ENCODE measurements at places on chromosomes 4 and X.

GRCh38 chrX:42119076-42119475, 195.7 kb upstream of the CASK start:
- no peak for DNase-seq

GRCh38 chrX:40145923-40146261, 48.1 kb upstream of the BCOR start:
- DNase-seq: no peak

DNA sequence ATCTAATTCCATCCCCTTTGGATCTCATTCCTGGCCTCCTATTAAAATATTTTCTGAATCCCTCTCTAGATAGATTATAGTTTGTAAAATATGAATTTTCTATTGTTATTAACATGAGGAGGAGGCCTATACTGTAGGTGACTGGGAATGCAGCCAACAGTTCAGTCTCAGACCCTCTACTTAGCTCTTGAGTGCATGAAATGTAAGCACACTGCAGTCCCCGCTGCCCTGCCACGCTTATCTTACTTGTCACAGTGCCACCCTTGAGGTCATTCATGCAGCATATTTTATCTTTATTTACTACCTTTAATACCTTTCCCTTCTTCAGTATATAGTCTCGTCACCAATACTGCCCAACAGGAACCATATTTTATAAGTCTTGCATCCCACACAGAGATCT, 151.0 kb downstream of the CAMK2D start:
- DNase-seq: no peak

DNA sequence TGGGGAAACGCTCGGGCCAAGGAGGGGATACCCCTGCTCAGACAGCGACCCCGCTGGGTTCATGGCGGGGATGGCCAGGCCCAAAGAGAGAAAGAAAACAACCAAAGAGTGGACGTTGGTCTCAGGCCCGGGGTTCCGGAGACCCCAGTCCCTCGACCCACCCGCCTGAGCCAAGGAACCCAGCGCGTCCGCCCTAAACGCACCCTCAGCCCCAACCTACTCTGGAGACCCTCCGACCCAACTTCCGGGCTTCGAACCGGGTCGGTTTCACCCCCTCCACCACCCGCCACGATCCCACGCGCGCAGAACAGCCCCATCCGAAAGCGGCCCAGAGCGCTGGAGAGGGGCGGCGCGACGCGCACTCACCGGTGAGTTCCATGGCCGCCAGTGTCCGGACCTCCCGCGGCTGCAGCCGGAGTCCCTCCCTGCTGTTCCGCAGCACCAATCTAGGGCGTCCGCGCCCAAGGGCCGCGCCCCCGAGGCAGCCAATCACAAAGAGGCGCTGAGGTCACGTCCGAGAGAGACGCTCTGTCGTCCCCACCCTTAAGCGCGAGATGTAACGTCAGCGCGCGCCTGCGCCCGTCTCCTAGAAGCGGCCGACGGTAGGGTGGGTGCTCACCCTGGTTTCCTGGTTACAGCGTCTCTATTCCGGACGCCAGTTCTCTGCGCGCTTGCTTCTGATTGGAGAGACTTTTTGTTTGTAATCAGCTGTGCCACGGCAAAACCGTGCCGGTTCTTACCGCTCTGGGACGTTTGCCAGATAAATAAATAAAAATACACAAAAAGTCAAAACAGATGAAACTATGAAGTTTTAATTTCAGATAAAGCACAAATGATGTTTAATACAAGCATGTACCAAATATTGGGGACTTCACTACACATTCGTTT, at the start of gene PIGA:
TSS of gene PIGA (minus strand) at position 389 of the 888 bp plus-strand sequence. CDS start 3,593 bp downstream, outside the sequence.
- DNase-seq: peak; percentile 97

GRCh38 chrX:108417257-108417656, 21.0 kb downstream of the COL4A6 start:
- no peak for DNase-seq

- DNase-seq: no peak
Observed at GRCh38 chr4:158428242-158428641, 93.4 kb upstream of the RXFP1 start.

DNA sequence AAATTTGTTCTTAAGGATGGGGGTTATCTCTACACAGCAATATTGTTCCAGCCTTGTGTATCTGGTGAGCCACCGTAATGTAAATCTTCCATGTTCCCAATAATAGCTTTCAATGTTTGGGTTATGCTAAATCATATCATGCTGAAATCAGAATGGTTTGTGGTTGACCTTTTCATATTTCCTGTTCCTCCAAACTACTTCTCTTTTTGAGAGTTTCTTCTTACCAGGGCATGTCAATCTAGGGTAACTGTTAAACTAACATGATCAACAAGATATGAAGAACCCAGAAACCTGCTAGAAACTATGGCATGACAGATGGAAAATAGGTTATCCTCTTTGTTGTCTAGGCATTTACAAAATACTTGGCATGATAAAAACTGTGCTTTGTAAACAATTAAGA, 22.0 kb downstream of the TNMD start:
- DNase-seq: no peak

DNA sequence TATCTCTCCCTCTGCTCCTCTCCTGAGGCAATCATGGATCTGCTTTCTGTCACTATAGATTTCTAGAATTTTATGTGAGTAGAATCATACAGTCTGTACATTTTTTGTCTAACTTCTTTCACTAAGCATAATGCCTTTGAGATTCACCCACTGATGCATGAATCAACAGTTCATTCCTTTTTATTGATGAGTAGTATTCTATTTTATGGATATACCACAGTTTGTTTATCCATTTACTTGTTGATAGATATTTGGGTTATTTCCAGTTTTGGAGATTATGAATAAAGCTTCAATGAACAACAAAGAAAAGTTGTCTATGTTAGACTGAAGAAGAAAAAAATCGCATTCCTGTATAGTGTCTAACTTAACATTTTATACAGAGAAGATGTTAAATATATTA, 30.5 kb downstream of the PHKA1 start:
- DNase-seq: no peak

- DNase-seq: no peak
Observed at GRCh38 chr4:157020882-157021281, 49.3 kb upstream of the PDGFC start.

GRCh38 chr4:153777421-153777820, 11.5 kb downstream of the SFRP2 start:
- no peak for DNase-seq

- peak; percentile 83 for DNase-seq
Observed at GRCh38 chr4:141132709-141133145, 542 bp downstream of the RNF150 start.

- DNase-seq: no peak
Observed at GRCh38 chrX:13689741-13690211, 848 bp downstream of the RAB9A start.

Data from femur (tissue), 1 donor.